ENCODE measurements at places on chromosomes 12 and 14. TPM values are rescaled to one million over a fixed set of nuclear protein-coding genes. Genes with fewer than 3 reads are reported as not detected.

The MGST1 gene
- total RNA-seq = 555 TPM

The RNF31 gene
- total RNA-seq = 36.1 TPM

The REP15 gene
- 58.5 TPM for total RNA-seq

The ADCY4 gene
- total RNA-seq = 10.2 TPM

- no peak for DNase-seq
- no peaks in the 10 kb centered on the region for H3K27me3 ChIP-seq
- H3K4me1 ChIP-seq = no peaks in the 10 kb centered on the region
- no peak overlapping the region for H3K27ac ChIP-seq
- no peak overlapping the region for H3K4me3 ChIP-seq
- H3K36me3 ChIP-seq = no peaks in the 10 kb centered on the region
Observed at GRCh38 chr12:25308756-25309155, 58.0 kb upstream of the KRAS start.

GRCh38 chr12:103241184-103241583 is 254.6 kb downstream of the C12orf42 start:
- H3K27ac ChIP-seq = no peak overlapping the region
- no peaks in the 10 kb centered on the region for H3K27me3 ChIP-seq
- H3K4me1 ChIP-seq = no peaks in the 10 kb centered on the region
- H3K36me3 ChIP-seq = no peaks in the 10 kb centered on the region
- no peak overlapping the region for H3K4me3 ChIP-seq

- no peak overlapping the region for H3K27ac ChIP-seq
- H3K4me3 ChIP-seq = no peak overlapping the region
- DNase-seq = no peak
- no peaks in the 10 kb centered on the region for H3K4me1 ChIP-seq
Observed at GRCh38 chr12:94404854-94405253, 54.8 kb downstream of the CEP83 start.

All from colonic mucosa (tissue), 4 donors.